ENCODE measurements at places on chromosomes 2 and 18. TPM values are rescaled to one million over a fixed set of nuclear protein-coding genes. Genes with fewer than 3 reads are reported as not detected.
A peak's percentile ranks its signal among the peaks of the same experiment; 100 is the strongest.

- no peak overlapping the region for H3K27ac ChIP-seq
- H3K27me3 ChIP-seq = no peaks in the 10 kb centered on the region
- H3K4me1 ChIP-seq = no peaks in the 10 kb centered on the region
- no peaks in the 10 kb centered on the region for H3K36me3 ChIP-seq
These were observed 20.2 kb downstream of the FAM124B start for GRCh38 chr2:224381521-224382279.

GRCh38 chr2:221104361-221104811 lies 467.7 kb downstream of the EPHA4 start:
- H3K4me1 ChIP-seq = no peaks in the 10 kb centered on the region
- peak; percentile 13 for DNase-seq

TMEM200C gene
- polyA plus RNA-seq = 3.4 TPM

- peaks cover 20% of the 10 kb centered on the region for H3K4me1 ChIP-seq
- DNase-seq = no peak
- no peak overlapping the region for H3K4me3 ChIP-seq
- H3K27ac ChIP-seq = peak overlapping the region; percentile 86
These were observed 24.0 kb downstream of the PRKAG3 start for GRCh38 chr2:218807626-218808025.

DNA sequence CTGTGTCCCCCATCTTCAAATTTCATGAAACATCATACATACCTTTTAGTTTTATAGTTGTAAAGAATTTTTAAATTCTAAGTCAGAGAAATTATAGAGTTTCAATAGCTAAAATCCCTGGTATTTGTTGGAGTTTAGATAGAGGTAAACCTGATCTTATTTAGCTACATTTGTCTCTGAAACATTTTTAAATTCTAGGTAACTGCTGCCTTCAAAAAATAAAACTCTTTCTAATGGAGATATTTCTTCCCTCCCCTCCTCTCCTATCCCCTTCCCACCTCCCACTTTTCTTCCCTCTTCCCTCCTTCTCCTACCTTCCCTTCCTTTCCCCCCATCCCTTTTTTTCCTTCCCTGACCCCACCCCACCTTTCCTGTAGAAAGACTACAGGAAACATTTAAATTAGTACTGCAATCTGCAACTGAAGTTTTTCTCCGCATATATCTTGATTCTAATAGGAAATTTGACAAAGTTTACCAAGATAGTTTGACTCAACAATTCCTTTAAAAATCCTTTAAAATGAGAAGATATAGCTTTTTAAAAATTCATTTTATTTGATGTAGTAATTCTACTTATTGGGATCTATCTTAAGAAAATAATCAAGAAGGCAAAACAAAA lies 4.1 kb downstream of the TACR1 start:
- no peak for DNase-seq
- no peaks in the 10 kb centered on the region for H3K36me3 ChIP-seq
- no peak overlapping the region for H3K27ac ChIP-seq
- peaks cover 57% of the 10 kb centered on the region for H3K27me3 ChIP-seq
- H3K4me1 ChIP-seq = peaks cover 11% of the 10 kb centered on the region

- no peak for DNase-seq
- no peak overlapping the region for H3K4me3 ChIP-seq
- no peaks in the 10 kb centered on the region for H3K36me3 ChIP-seq
- peaks cover 28% of the 10 kb centered on the region for H3K27me3 ChIP-seq
- H3K4me1 ChIP-seq = no peaks in the 10 kb centered on the region
These were observed 306.2 kb upstream of the CXCR4 start for GRCh38 chr2:136424112-136424511.

NDC80 gene
- 5.6 TPM for polyA plus RNA-seq

DNA sequence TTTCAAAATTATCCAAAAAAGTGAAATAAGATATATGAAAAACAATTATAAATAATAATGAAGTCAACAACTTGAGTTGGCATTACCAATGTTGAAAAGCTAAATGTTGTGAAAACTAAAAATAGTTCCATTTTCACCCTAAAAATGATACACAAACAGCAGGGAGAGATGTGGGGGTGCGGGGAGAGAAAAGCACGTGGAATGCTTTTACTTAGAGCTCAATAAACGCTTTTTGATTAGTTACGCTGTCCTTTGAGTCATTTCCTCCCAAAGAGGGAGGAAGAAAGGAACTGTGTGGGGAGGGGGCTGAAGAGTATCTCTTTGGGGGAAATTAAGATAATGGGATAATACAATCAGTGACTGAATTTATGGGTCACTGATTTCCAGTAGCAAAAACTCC lies 29.2 kb downstream of the ZNF521 start:
- no peak overlapping the region for H3K4me3 ChIP-seq
- no peaks in the 10 kb centered on the region for H3K36me3 ChIP-seq
- no peak overlapping the region for H3K27ac ChIP-seq
- no peak for DNase-seq
- H3K27me3 ChIP-seq = no peaks in the 10 kb centered on the region
- H3K4me1 ChIP-seq = no peaks in the 10 kb centered on the region

OST4 gene
- polyA plus RNA-seq = 872 TPM

SERPINB12 gene
- not detected for polyA plus RNA-seq

CFAP65 gene
- polyA plus RNA-seq = 0.06 TPM

BCS1L gene
- polyA plus RNA-seq = 58.3 TPM

IL36G gene
- 1.0 TPM for polyA plus RNA-seq

FABP1 gene
- polyA plus RNA-seq = 780 TPM

- H3K36me3 ChIP-seq = no peaks in the 10 kb centered on the region
- no peaks in the 10 kb centered on the region for H3K4me1 ChIP-seq
- no peak for DNase-seq
- H3K27ac ChIP-seq = no peak overlapping the region
These were observed 33.2 kb upstream of the FHL2 start for GRCh38 chr2:105432044-105432399.

GRCh38 chr18:42087235-42087634 lies 132.2 kb downstream of the PIK3C3 start:
- no peaks in the 10 kb centered on the region for H3K4me1 ChIP-seq
- DNase-seq = no peak
- H3K36me3 ChIP-seq = no peaks in the 10 kb centered on the region
- H3K27ac ChIP-seq = no peak overlapping the region

- no peaks in the 10 kb centered on the region for H3K27me3 ChIP-seq
- DNase-seq = no peak
- no peak overlapping the region for H3K4me3 ChIP-seq
- no peaks in the 10 kb centered on the region for H3K36me3 ChIP-seq
- H3K27ac ChIP-seq = no peak overlapping the region
These were observed 398.0 kb downstream of the CDH2 start for GRCh38 chr18:27778925-27779324.

CTDP1 gene
- polyA plus RNA-seq = 20.4 TPM

All from hepatocyte (in vitro differentiated cells).